Aorta (tissue), 5 donors: ENCODE measurements at places on chromosomes 3 and 15. TPM values are rescaled to one million over a fixed set of nuclear protein-coding genes. Genes with fewer than 3 reads are reported as not detected.

- DNase-seq = peak; percentile 71
These were observed 31.1 kb downstream of the CYFIP1 start for GRCh38 chr15:22949074-22949547.

GRCh38 chr3:49839193-49839809 lies 17.1 kb downstream of the TRAIP start:
- peak; percentile 93 for DNase-seq

PLXND1 gene
- total RNA-seq = 176 TPM

DNA sequence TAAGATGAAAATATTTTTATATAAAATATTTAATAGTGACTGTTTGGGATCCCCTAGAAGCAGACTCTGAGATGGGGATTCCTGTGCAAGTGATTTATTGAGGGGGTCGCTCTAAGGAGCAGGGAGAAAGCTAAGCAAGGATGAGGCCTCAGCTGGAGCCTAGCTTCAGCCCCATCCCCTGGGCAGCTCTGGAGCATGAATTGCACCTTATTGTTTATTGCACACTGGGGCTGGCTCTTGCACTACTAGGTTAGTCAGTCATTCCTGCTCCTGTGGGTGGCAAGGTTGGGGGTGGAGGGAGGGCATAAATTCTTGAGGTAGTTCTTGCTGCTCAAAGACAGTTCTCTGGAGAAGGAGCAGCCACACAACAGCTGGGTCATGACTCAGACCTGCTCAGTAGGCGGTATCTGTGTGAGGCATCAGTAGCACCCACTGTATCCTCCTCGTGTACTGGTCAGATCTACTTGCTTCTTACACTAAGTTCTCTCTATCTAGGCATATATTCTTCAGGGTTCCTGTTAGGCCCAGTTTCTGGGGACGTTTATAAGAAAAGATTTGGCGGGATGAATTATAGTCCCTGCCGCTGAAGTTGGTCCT lies 27.2 kb upstream of the TNFSF10 start:
- DNase-seq = no peak

- DNase-seq = no peak
These were observed 113.8 kb upstream of the P2RY1 start for GRCh38 chr3:152720951-152721718.

DNA sequence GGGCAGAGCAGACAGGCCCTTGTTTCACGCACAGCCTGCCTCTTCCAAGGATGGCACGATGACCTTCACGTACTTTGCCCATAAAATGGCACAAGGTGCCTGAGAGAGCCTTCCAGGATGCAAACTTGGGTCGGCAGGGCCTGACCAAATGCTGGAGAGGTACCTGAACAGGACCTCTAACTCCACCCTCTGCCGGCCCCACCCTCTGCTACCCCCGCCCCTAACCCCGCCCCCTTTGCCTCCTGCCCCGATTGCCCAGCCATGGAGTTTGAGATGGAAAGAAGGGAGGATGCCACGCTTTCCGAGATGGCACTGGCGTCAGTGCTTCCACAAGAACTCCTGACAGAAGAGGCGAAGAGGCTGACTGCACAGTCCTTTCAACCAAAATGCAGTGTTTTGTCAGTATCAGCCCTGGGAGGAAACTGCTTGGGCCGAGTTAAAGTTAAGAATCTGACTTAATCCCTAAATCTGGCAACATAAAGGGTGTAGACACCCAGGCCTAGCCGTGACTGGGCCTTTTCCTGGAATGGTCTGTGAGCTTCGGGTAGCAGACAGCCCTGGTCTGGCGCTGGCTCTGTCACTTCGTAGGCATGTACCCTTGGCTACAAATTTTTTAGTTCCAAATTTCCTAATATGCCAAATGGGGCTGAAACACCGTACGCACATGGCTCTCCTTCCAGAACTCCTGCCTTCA lies 230.3 kb upstream of the RGMA start:
- DNase-seq = no peak

TMOD2 gene
- 17.8 TPM for total RNA-seq

MLH1 gene
- total RNA-seq = 26.0 TPM

GRCh38 chr15:50907601-50908208 lies 778 bp upstream of the AP4E1 start:
- no peak for DNase-seq

DNA sequence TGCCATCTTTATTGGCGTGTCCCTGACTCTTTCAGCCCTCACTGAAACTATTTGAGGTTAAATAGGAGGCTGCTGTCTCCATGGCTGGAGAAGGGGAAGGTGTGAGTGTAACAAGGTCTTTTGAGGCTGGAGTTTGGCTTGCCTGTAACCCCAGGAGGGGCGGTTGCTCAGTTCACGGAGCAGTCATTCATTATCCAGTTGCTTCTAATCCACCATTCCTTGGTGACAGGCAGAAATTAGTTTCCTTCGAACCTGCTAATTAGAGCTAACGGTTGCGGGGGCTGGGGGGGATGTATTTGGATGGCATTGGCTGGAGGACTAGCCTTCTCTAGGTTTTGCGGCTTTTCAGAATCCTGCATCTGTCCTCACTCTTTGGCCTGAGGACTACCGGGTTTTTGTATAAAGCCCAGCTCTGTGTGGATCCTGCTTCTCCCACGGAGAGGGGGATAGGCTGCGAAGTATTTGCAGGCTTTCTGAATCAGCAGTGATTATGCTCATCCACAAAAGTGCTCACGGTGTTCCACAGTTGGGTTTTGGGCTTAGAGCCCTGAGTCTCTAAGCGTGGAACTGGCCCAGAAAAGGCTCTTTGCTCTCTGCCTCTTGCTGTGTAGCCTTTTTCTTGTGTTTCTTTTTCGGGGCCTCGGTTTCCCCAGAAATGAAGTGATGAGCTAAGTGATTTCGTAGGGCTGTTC lies 18.6 kb downstream of the FGD5 start:
- DNase-seq = no peak
